Stimulated activated CD4-positive, alpha-beta T cell treated with anti-CD3 and anti-CD28 coated beads, Interleukin-1b, Interleukin-23, amount 100 ng/mL, for 1 hour (primary cell): ENCODE measurements at places on chromosomes 5 and 9.

GRCh38 chr9:136977649-136978072, 357 bp downstream of the PTGDS start:
- no peak for DNase-seq

DNA sequence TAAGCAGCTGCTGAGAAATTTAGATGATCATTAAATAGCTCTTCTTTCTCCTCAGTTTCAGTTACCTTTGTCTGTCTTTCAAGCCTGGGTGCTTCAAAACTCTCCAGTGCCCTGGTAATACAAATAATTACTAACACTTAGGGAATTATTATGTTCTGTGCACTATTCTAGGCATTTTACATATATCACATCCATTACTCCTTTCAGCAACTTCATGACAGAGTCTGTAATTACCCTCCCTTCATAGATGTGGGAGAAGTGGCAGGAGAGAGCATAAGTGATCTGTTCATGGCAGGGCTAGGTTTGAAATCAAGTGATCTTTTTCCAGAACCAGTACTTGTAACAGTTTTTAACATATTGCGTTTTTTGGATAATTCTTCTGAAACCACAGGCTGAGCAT, 32.0 kb downstream of the MAN2A1 start:
- DNase-seq, result no peak

GRCh38 chr9:83231039-83231438, 168.1 kb upstream of the RASEF start:
- DNase-seq, result no peak

- no peak for DNase-seq
Observed at GRCh38 chr9:70435948-70436347, 21.5 kb upstream of the KLF9 start.

GRCh38 chr9:15909297-15909696, 356.5 kb downstream of the CCDC171 start:
- no peak for DNase-seq

GRCh38 chr9:93051680-93052089, 6.8 kb upstream of the SUSD3 start:
- DNase-seq, result no peak

DNA sequence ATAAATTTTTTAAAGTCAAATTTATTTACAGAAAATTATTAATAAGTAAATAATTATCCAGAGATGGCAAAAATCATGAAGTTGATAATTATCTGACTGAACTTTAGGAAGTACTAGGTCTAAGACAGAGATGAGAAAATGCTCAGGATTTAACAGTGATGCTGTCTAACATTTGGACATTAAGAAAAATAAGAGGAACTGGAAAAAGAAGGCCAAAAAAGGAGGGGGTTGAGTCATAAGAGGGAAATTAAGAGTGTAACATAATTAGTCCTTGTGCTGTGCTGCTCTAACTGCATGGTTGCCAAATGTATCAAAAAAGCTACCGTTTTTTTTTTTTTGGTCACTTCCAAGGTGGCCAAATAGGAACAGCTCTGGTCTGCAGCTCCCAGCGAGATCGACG, 35.4 kb upstream of the TUT7 start:
- DNase-seq, result no peak

DNA sequence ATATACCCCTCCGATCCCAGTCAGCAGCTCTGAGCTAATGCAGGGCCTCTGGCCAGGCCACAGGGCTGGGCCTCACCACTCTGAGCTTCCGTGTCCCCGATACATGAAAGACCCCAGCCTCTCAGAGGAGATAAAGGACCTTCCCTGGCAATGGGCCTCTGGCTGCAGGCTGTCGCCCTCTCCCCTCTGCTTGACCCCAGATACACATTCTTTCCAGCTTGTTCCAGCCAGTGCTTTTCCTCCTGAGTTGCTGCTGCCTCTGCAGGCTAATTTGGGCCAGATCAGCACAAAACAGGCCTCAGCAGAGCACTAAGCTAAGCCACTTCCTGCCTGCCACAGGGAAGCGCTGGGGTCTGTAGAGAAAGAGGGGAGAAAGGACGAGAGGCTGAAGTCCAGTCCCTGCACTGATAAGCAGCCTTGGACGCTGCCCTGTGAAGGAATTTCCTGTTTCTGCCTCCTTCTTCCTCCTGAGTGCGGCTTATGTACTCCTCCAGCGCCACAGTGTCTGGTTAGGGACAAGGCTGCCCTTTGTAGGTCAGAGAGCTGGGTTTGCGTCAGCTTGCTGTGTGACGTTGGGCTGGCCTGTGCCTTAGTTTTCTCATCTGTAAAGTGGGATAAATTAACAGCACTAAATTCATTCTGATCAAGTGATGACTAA, 73.0 kb upstream of the IL17B start:
- no peak for DNase-seq

DNA sequence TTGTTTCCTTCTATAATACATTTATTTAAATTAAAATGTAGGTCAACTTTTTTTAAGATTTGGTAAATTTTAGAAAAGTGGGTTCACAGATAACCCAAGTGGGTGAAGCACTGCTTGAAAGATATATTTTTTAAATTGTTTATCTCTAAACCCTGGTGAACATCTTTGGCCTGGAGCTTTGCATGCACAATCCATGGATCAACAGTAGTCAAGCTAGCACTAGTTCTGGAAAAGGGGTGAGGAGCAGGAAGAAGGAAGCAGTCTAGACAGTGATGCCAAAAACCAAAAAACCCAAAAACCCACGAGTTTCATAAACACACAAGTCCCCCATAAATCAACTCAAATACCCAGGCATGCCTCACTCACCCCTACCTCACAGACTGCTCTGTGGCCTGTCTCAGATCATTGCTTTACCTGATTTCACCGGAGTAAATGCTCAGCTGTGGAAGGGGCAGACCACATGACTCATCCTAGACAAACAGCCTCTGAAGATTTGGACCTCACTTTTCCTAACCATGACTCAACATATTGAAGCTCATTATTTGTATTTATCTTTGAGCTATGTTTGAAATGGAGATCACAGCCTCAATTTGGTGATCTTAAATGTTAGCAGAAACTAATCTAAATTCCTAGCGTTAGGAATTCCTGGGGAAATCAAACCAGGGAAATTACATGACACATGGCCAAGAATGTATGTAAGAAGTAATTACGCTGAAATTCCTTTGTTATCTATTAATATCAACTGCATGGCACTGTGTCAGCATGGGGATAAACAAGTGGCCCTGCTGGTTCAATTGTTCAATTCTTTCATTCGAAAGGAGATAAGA, 149.6 kb downstream of the ZNF608 start:
- no peak for DNase-seq

- DNase-seq, result no peak
Observed at GRCh38 chr5:109743770-109744212, 54.1 kb downstream of the MAN2A1 start.

- no peak for DNase-seq
Observed at GRCh38 chr5:18117968-18118367, 483.7 kb downstream of the TAF11L14 start.

GRCh38 chr9:136311051-136312008, 7.4 kb upstream of the CCDC187 start:
- no peak for DNase-seq

GRCh38 chr5:93925321-93925720, 183.9 kb upstream of the POU5F2 start:
- no peak for DNase-seq

DNA sequence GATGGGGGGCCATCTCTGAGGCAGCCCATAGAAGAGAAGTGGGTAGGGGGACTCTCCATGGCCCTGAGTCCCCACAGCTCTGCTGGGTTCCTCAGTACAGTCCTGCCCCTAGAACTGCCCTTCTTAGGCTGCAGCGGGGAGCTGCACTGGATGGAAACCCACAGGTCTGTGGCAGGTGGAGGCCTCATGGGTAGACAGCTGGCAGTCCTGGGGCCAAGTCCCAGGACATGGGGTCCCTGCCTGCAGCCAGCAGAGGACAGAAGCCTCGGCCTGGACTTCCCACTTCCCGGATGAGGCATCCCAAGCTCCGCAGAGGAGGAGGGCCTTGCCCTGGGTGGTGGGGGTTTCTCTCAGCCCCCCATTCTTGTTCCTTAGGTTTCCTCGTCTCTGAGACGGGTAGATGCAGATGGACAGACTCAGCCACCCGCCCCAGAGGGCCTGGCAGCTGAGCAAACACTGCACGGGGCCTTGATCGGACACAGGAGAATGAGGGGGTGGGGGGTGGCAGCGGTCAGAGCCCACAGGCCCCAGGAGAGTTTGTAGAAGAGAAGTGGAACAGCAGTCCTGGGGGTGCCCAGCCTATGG, 153.8 kb downstream of the C9orf50 start:
- no peak for DNase-seq

DNA sequence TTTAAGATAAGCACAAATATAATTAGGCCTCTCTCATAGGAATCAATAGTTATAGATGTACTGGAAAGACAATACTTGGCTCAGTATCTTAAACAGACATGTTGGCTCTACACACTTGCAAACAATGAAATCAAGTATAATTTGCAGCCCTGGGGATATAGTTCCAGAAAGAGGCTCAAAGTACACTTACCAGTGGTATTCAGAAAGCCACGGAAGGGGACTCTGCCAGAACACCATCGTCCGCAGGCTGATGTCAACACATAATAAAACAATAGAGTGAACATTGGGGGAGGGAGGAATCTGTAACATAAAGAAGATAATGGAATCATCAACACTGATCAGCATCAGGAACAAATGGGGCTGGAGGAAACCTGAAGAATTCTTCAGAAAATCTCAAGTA, 31.2 kb upstream of the EBF1 start:
- DNase-seq, result no peak

DNA sequence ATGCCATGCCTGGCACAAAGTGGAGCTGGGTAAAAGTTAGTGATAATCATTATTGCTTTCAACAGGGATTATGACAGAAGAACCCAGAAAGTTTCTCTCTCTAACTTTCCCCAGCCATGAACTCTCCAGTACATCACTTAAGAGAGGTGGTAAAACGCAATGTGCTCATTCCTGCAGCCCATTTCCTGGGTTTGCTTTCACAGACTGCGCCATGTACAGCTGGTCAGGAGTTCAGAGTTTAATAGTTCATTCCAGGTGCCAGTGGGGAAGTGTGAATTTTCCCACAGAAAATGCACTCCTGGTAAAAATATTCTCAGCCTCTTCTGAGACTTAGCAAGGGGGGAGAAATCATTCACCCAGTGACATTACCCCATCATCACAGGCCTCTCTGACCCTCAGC, 35.5 kb downstream of the ADAM19 start:
- no peak for DNase-seq

GRCh38 chr9:1514776-1515363, 464.7 kb downstream of the DMRT2 start:
- no peak for DNase-seq

GRCh38 chr5:158886086-158886485, 213.6 kb downstream of the EBF1 start:
- no peak for DNase-seq

DNA sequence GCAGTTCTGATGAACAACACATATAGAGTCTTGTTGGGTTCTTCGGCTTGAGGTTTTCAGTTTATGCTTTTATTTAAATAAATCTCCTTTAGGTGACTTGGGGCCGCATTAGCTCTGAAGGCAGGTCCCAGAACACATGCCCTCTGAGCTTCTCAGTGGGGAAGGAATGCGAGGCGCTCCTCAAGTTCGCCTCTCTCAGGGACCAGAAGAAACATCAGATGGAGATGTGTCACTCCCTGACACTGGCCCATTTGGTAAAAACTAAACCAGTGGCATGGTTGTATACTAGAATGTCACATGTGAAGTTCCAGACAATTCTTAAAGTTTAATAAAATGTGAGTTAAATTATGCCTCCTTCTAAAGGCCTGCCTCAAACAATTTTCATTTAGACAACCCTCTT, 1.9 kb downstream of the MACROH2A1 start:
- no peak for DNase-seq

GRCh38 chr5:32174011-32174870, at the start of gene GOLPH3:
TSS of gene GOLPH3 (minus strand) at chr5:32174319. CDS start at chr5:32174034, 285 bp downstream.
- DNase-seq, result peak; percentile 63

- no peak for DNase-seq
Observed at GRCh38 chr5:35877655-35878054, 21.0 kb downstream of the IL7R start.

DNA sequence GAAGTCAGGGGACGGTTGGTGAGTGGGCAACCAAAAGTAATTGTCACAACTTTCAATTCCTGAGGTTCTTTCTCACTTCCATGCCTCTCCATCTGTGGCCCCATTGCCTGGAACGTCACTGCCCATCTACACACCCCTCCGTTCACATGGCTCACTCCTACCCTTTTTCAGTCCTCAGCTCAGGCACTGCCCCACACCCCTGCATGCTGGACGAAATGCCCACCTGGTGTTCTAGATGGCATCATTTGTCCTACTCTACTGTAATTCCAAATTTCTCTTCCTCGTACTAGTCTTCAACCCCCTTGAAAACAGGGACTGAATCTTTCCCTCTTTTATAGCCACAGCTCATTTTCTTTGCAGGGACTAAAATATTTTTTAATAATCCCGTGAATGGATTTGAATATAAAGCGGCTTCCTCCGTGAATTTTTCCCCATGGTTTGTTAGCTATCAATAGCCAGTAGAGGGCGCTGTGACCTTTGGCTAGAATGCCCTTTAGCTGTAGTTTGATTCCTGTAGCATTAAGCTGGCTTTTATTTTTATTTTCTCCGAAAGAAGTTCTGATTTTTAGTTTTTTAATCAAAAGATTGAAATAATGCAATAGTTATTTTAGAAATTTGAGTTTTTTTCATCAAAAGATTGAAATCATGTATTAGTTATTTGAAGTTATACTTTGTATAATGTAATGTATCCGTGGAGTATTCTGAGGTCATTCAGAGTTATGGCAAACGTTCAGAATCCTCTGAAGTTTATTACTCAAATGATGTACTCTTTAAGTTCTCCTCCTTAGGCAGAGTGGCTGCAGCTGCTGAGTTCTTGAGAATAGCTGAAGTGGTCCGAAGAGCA, 232.1 kb downstream of the SH3GL2 start:
- DNase-seq, result no peak

- DNase-seq, result no peak
Observed at GRCh38 chr5:82396871-82397514, 118.8 kb upstream of the RPS23 start.

DNA sequence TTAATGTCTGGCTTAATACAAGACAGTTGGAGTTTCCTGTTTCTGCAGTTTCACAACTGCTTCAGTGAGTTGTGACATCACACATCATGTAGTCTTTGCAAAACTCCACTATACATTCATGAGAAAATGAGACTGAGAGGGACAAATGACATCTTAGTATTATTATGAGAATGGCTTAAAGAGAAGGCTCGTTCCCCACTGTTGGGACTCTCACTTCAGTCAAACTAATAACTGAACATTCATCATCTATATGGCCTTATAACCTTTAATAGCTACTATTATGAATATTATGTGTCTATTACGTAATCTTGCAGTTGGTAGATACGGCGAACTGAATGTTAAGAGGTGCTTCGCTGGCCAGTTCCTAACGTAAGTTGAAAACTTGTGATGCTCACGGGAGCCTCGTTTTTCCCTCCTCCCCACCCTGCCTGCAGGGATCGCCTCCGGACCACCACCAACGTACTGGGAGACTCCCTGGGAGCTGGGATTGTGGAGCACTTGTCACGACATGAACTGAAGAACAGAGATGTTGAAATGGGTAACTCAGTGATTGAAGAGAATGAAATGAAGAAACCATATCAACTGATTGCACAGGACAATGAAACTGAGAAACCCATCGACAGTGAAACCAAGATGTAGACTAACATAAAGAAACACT, 79.4 kb downstream of the SLC1A3 start:
- no peak for DNase-seq
